ENCODE measurements at places on chromosomes 11 and 22. TPM values are rescaled to one million over a fixed set of nuclear protein-coding genes. Genes with fewer than 3 reads are reported as not detected.

TRIM48 gene
- total RNA-seq, result not detected

SLC22A25 gene
- not detected for total RNA-seq

DNA sequence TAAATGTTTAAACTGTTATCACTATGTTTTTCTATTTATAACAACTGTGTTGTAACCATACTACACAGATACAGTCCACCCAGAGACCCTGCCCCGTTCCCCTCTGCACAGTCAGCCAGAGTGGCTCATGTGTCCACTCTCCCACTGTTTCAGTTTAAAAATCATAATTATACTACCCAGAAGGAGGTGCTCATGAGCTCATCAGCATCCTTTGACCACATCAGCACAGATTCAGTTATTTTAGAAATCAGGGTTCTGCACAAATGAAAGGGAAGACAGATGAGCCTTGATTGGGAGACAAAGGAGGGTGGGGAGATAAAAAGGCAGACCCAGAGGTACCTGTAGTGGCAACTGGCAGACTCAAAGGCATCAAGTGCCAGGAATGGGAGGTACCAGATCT, 124.3 kb downstream of the RCN1 start:
- no peak for DNase-seq
- H3K4me1 ChIP-seq, result no peaks in the 10 kb centered on the region
- H3K36me3 ChIP-seq, result no peaks in the 10 kb centered on the region

- H3K36me3 ChIP-seq, result no peaks in the 10 kb centered on the region
- peak overlapping the region; percentile 28 for H3K4me3 ChIP-seq
- peaks cover 45% of the 10 kb centered on the region for H3K4me1 ChIP-seq
- H3K27me3 ChIP-seq, result no peaks in the 10 kb centered on the region
- DNase-seq, result peak; percentile 50
Measured at GRCh38 chr22:37675930-37676735, 697 bp downstream of the LGALS1 start.

- no peaks in the 10 kb centered on the region for H3K36me3 ChIP-seq
- H3K27ac ChIP-seq, result peak overlapping the region; percentile 88
- peak overlapping the region; percentile 14 for H3K4me3 ChIP-seq
- H3K27me3 ChIP-seq, result no peaks in the 10 kb centered on the region
- peak; percentile 70 for DNase-seq
- H3K4me1 ChIP-seq, result peaks cover 38% of the 10 kb centered on the region
Measured at GRCh38 chr22:31637891-31638618, 24.0 kb downstream of the PISD start.

- peak; percentile 55 for DNase-seq
- no peaks in the 10 kb centered on the region for H3K4me1 ChIP-seq
- no peak overlapping the region for H3K27ac ChIP-seq
- no peak overlapping the region for H3K4me3 ChIP-seq
Measured at GRCh38 chr22:37623075-37624016, 14.7 kb downstream of the GGA1 start.

Data from thyroid gland (tissue), 4 donors.